Cortex of kidney (tissue), 1 donor: ENCODE measurements at places on chromosomes 12 and 14.

- DNase-seq, result no peak
These were observed 12.4 kb downstream of the HDAC7 start for GRCh38 chr12:47807338-47807737.

GRCh38 chr12:54700849-54701248 is 52.7 kb upstream of the DCD start:
- DNase-seq, result no peak

GRCh38 chr12:106692896-106693820 is 81.3 kb upstream of the RIC8B start:
- DNase-seq, result no peak

DNA sequence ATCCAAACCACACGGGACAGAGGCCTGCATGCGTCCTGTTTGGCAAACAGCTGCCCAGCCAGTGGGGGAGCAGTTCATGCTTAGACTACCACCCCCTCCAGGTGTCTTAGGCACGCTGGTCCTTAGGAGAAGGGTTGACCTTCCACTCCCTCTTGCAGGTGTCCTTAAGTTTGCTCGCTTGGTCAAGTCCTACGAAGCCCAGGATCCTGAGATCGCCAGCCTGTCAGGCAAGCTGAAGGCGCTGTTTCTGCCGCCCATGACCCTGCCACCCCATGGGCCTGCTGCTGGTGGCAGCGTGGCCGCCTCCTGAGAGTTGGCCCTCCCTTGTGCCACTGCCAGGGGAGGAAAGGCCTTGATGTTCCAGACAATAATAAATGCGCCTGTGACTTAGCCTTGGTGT is 1.8 kb downstream of the C12orf57 start:
- DNase-seq, result no peak

- DNase-seq, result no peak
These were observed 8.4 kb downstream of the PAPLN start for GRCh38 chr14:73245480-73246325.

- DNase-seq, result no peak
These were observed 62.1 kb downstream of the PPP2R5C start for GRCh38 chr14:101823511-101824120.

- DNase-seq, result no peak
These were observed 220.4 kb upstream of the GARIN6 start for GRCh38 chr12:99427104-99427503.

GRCh38 chr14:39169541-39169900 is 612 bp downstream of the TRAPPC6B start:
- DNase-seq, result no peak

DNA sequence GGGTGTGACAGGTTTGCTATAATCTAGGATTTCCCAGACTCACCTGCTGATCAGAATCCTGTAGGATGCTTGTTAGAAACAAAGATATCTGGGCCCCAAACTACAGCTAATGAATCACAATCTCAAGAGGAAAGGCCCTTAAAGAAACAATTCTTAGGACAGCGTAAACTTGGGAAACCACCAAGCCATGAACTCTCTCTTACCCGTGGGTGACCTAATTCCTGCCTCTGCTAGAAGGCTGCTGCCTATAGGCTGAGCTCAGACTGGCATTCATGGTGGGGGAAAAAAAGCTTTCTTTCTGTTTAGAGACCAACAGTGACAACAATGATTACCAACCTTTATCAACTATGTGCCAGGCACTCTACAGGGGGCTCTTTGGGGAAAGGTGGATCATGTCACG is 213.9 kb upstream of the FKBP4 start:
- DNase-seq, result no peak

- DNase-seq, result no peak
These were observed at the start of gene OR6C65 for GRCh38 chr12:55400229-55400628. Gene OR6C65 (plus strand): TSS chr12:55400529. CDS start chr12:55400529, 0 bp downstream.

DNA sequence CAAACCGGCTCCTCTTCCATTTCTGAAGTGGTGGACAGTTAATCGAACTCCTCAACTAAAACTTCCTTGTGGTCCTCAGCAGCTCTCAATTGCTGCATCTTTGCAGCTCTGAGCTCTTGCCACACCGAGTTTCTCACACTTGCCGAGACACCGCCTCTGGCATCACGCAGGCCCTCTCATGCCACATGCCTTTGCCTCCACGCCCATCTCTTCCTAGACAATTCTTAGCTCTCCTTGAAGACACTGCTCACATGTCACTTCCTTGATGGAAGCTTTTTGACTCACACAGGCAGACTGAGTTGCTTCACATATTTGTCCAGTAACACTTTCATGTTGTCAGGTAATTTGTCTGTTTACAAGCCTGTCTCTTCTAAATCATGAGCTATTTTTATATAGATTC is 29.2 kb downstream of the KCNA1 start:
- no peak for DNase-seq

- no peak for DNase-seq
These were observed 314.6 kb upstream of the PDE3A start for GRCh38 chr12:20053782-20054181.

DNA sequence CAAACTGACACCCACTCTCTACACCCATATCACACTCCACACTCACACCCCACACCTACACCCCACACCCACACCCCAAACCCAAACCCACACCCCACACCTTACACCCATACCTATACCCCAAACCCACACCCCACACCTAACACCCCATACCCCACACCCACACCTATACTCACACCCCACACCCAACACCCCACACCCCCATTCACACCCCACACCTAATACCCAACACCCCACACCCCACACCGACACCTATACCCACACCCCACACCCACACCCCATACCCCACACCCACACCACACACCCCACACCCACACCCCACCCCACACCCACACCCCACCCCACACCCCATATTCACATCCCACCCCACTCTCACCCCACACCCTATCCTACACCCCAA is 38.5 kb downstream of the TMEM120B start:
- no peak for DNase-seq

GRCh38 chr12:50739611-50740010 is 24.3 kb upstream of the ATF1 start:
- DNase-seq, result no peak

DNA sequence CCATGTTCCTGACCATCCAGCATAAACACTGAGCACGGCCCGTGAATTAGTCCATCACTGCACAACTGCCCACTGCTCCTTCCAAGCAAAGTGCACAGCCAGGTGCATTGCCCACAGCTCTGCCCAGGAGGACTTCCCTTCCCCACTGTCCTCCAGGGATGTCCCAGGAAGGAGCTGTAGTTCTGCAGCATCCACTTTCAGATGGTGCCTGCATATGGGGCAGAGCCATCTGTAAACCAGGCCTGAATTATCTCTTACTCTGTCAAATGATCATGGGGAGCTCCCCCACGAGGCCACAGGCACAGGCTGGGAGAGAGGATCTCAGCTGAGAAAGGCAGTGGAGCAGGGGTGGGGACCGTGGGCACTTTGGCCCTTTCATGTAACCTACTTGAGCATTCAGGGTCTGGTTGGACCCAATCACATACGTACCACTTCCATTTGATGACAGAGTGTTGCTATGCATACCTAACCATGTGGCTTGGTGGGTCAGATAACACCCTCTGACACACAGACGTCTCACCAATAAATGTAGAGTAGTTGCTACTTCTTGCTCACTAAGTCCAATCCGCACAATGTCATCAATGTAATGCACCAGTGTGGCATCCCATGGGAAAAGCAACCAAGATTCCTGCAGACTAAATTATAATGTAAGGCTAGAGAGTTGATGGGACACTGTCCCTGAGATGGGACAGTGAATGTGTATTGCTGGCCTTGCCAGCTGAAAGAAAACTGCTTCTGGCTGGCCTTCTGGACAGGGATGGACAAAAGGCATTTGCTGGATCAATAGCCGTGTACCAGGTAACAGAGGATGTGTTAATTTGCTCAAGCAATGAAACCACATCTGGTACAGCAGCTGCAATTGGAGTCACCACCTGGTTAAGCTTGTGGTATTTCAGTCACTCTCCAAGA is 113.8 kb upstream of the C14orf180 start:
- DNase-seq, result no peak

GRCh38 chr14:67618617-67619063 is 1.1 kb upstream of the ARG2 start:
- DNase-seq, result no peak

DNA sequence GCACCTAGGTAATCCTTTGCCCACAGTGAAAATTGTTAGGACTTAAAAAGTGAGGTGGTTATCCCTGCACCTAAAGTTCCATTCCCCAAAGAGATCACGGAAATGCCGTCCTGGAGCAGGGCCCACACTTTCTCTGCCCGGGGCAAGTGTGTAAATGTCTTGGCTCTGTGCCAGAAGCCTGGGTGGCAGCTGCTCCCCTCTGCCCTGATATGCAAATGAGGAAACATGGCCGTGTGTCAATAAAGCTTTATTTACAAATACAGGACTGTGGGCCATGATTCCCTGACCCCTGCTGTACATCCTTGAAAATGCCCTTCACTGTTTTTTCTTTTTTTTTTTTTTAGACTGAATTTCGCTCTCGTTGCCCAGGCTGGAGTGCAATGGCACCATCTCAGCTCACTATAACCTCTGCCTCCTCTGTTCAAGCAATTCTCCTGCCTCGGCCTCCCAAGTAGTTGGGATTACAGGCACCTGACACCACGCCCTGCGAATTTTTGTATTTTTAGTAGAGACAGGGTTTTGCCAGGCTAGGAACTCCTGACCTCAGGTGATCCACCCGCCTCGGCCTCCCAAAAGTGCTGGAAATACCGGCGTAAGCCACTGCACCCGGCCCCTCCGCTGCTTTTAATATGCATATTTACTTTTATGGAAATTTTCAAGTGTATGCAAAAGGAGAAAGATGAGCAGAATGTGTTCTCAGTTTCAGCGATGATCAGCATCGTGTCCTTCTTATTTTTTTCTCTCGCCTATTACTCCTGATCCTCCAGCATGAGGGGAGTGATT is 75.5 kb downstream of the GALNT9 start:
- DNase-seq, result no peak

GRCh38 chr12:113948151-113948914 is 17.8 kb downstream of the RBM19 start:
- DNase-seq, result no peak

DNA sequence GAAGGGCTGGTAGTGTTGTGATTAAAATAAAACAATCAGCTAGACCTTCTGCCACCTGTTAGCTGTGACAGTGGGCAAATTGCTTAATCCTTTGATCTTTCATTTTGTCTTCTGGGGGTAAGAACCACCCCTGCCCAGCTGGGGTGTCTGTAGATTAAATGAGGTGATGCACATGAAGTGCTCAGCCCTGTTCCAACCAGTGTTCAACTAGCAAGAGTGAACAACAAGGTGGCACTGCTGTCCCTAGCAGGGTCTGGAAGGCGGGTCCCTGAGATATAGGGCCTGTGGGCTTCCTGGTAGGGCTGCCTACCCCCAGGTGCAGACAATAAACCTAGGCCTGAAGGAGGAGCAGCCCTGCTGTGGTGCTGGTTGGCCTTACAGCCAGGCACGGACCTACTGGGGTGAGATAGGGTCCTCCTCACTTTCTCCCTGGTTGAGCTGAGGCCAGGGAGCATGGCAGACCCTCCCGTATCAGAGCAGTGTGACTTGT is 60.6 kb downstream of the ARL6IP4 start:
- no peak for DNase-seq

GRCh38 chr12:64983771-64984278 is 137.3 kb downstream of the WIF1 start:
- DNase-seq, result no peak

DNA sequence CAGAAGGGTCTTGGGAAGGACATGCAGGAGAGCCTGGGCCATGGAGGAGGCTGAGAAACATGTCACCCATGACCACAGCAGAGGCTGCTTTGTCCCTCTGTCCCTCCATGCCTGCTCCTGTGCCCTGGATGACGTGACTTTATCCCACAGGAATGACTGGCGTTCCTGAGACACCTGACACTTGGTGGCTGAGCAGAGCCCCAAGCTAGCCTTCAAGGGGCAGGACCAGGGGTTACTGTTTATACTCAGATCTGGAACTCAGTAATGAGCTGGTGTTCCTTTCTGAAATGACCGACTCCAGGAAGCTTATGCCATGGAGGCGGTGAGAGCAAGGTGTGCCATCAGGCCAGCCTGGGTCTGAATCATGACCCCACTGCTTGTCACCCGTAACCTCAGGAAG is 44.2 kb downstream of the ZFP36L1 start:
- no peak for DNase-seq

- no peak for DNase-seq
These were observed 53.7 kb downstream of the SYT1 start for GRCh38 chr12:78918268-78918667.

DNA sequence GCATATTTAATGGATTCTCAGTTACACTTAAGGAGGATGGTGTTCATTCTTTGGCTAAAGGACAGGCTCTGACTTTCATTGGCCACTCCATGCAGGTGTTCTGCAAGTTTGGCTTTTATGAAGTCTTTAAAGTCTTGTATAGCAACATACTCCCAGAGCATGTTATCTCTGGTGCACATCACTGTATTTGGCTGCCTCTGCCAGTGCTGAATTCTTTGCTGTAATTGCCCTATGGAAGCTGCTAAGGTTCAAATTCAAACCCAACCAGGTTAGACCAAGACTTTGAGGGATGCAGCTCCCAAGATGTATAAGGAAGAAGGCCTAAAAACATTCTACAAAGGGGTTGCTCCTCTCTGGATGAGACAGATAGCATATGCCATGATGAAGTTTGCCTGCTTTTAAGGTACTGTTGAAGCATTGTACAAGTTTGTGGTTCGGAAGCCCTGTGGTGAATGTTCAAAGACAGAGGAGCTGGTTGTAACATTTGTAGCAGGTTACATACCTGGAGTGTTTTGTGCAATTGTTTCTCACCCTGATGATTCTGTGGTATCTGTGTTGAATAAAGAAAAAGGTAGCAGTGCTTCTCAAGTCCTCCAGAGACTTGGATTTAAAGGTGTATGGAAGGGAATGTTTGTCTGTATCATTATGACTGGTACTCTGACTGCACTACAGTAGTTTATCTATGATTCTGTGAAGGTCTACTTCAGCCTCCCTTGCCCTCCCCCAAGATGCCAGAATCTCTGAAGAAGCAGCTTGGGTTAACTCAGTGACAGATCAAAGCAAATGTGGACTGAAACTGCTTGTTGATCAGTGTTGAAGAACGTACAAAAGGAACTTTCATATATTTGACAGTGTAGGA is 19.4 kb downstream of the TMEM116 start:
- no peak for DNase-seq

DNA sequence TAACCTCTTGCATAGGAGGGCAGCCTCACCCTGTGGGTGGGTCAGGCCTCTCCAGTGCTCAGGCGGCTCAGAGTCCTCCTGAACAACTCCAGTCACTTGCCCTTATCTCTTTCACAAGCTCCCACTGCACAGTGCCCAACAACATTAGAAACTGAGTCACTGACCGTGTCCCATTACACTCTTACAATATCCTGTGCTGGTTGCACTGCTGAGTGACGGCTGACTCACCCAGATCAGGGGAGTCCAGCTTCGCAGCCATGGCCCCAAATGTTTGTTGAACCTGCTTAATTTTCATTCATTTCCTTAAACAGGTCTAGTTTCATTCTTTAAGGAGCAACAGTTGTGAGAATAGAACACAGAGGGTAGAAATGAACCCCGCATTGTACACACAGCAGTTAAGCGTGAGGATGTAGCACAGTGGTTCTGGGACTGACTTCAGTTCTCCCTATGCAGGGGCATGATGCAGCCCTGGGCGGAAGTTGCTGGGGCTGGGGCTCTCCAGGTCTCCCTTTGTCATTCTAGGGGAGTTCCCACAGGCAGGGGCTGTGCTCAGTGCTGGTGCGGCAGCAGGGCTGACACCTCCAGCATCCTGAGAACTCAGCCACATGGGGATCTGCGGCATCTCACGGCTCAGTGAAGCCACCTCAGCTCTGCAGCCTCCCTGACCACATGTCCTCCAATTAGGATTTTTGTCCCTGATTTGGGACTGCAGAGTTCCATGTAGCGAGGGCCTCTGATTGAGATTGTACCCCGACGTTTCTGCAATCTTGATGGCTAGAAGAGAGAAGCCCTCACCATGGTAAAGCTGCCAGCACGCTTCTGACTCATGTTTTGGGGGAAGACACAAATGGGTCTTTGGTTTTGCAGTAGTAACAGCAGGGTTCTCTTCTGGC is 16.1 kb downstream of the GPR68 start:
- no peak for DNase-seq
